CD4-positive, alpha-beta T cell treated with Interleukin-10 for 1 hour (primary cell): ENCODE measurements at places on chromosomes 11 and 22.
A peak's percentile ranks its signal among the peaks of the same experiment; 100 is the strongest.

DNA sequence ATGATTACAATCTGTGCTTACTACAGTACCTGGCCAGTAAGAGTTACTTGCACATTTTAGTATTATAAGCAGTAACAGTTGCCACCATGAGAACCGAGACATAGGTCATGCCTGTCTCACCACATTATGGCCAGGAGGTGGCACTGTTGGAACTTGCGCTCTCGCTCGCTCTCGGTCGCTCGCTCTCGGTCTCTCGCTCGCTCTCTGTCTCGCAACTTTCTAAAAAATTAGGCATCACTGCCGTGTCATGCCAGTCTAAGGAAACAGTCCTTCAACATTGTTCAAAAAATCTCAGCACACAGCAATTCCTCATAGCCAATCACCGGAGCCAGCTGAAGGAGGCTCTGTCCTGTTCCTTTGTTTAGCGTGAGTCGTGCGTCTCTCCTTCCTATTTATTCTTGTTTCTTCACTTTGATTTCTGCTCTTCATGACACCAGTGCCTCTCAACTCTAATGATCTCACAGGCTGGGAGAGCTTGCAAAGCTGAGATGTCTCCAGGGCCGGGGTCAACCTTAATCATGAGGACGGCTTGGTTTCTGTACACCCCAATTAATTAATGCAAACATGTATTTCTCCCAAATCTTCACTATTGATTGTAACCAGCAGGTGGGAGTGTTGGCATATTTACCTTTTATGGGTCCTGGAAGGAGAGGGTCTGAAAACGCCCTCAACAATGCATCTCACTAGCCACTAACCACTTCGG, 6.3 kb upstream of the ADAMTS8 start:
- DNase-seq, result peak; percentile 74

- no peak for DNase-seq
Measured at GRCh38 chr22:24303007-24303406, 32.4 kb downstream of the SPECC1L start.

GRCh38 chr11:119680541-119681360, 48.2 kb downstream of the NECTIN1 start:
- DNase-seq, result no peak

DNA sequence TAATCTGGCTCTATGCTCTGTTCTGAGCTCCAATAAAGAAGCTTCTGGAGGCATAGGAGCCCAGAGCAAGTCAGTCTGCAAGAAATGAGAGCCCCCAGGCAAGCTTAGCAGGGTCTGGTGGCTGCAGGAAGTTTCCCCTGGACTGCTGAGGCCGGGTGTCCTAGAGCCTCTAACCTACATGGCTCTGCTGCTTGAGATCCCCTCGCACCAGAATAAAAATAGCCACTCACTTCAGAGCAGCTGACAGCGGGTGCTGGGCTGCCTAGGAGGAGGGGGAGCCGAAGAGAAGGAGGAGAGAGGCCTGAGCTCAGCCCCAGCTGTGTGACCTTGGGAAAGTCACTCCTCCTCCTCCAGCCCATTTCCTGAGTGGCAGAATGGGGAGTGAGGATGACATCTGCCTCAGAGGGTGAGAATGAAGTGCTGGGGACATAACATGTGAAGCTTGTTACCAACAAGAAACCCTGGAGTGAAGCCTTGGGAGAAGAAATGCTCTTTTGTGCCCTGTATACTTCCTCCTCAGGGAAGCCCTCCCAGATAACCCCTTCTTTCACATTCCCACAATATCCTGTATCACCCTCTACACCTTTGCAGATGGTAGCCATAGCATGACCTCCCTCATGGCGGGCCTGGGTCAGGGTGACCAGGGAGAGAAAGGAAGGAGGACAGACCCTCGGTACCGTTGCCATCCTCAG, 3.6 kb upstream of the INPP5J start:
- DNase-seq, result no peak

DNA sequence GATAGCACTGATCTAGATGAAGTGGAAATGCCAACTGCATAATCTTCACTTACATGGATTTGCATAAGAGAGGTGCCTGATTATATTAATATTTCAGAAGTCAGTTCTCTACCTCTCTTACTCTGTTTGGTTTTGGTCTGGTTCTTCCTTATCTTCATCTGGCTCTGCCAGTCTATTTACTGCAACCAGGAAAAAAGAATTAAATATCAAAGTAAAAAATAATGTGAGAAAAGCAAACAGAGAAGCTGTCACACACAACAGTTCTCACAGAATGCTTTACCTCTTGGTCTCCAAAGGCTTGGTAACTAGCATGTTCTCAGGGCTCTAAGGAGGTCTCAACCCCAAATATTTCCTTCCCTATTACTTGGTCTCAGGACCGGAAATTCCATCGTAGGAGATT, 6.7 kb downstream of the VSIG10L2 start:
- no peak for DNase-seq

DNA sequence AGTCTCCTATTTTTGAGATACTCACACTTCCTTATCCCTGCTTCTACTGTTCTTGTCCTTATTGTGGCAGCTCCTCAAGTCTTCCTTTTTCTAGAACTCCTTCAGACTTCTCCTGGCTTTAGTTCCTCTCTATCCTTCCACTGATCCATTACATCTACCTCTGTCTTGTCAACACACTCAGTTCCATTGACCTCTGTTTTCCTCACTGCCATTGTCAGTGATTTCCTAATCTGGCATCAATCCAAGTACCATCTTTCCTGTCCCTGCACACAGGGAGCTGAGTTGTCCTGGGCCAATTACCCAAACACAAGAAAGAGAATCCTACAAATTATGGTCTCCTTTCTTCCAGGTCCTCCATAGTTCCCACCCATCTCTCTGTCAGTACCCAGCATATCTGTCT, 27.9 kb upstream of the RIC3 start:
- no peak for DNase-seq

GRCh38 chr11:60996381-60997138, 25.1 kb downstream of the CD6 start:
- no peak for DNase-seq

- DNase-seq, result no peak
Measured at GRCh38 chr11:45902452-45903380, 4.4 kb downstream of the FREY1 start.

DNA sequence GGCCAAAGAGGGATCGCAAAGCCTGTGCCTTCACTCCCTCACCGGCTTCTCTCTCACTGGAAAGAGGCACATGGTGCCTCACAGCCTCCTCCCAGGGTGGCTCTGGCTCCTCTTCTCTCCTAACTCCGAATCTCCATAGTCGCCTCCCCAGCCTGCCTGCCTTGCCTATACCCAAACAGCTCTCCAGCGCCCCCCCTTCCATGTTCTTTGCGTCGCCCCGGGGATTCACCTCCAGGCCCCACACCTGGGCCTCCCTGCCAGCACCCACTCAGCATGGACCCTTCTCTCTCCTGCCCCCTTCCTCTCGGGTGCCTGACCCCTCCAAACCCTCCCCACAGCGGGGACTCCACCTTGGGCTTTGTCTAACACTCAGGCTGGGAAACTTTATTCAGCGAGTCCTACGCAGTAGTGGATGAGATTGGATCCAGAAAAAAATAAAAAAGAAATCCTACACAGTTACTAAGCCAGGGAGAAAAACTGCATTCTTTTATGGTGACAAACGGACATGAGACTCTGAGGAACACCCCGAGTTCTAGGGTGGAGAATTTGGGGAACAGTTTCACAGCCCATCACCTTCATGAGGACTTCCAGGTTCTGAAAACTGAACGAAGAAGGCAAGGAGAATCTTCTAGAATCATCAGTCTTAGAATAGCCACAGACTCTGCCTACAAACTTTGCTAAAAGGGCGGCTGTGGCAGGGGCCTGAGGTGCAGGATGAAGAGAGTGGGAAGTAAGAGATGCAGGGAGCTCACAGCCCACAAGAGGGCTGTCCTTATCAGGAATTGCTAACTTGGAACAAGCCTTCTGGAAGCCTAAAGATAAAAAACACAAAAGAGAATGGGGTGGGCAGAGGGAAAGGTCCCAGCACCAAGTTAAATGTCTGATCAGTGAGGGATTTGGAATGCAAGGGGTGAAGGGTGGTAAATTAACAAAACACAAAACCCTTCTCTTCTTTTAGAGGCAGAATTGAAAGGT, 5.3 kb downstream of the PPM1F start:
- DNase-seq, result no peak

GRCh38 chr22:23500508-23501260, 79.4 kb downstream of the IGLL1 start:
- DNase-seq, result no peak

DNA sequence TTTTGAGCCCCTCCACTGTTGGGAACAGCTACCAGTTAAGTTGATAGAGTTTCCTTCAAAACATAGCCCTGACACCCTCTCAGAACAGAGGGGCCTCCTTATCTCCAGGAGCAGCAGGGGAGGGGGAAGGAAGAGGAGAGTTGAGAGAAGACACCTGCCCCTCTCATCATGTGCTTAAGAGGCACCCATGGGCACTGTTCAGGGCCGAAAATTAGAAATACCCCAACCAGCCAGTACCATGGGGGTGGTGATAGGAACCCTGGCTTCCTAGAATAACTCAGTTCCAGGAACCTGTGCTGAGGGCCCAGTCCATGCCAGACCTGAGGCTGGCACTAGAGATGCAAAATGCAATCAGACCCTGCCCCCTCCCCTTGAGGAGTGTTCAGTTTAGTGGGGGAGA, 9.3 kb upstream of the GDPD5 start:
- no peak for DNase-seq

DNA sequence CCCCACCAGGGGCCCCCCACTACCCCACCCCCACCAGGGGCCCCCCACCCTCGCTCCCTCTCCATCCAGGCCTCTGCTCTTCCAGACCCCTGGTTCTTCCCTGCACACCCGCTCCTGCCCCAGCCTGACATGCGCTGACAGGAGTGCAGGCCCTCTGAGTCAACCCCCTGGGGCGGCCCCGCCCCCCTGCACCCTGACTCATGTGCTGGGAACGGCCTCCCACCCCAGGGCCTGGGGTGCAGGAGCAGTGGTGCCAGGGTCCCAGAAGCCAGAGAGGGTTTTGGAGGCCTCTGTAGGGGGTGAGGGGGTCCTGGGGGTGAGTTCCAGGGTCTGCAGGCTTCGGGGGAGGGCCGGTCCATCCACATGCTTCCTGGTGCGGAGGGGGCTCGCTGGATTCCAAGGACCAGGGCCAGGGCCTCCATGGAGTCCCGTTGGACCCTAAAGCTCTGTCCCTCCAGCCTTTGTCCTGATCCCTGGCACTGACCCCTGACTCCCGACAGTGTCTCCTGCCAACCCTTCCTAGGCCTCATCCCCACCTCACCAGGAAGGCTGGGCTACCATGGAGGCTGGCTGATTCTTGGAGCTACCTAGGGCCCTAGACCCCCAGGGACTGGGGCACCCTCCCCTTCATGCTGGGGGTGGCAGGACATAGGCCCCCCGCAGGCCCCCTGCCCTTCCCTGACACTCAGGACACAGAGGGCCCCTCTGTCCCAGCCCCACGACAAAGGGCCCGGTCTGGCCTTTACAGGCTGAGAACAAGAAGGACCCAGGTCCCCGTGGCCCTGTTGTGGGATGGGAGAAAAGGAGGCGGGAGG, 583 bp upstream of the PKP3 start:
- DNase-seq, result no peak

DNA sequence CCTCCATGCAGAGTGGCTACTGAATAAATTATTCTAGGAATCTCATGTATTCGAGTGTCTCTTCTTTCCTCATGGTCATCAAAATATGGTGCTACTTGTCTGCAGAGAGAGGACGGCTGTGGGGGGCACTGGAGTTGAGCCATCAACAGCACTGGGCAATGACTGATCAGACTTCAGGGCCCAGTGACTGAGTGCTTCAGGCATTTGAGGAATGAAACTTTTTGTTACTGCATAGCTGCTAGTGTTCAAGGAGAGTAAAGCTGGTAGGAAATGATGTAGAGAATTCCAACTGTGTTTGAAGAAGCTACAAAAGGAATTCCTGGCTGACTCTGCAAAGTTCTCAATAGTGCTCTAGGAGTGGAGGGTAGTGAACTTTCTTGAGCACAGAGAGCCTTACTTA, 277.7 kb downstream of the CADM1 start:
- DNase-seq, result no peak

DNA sequence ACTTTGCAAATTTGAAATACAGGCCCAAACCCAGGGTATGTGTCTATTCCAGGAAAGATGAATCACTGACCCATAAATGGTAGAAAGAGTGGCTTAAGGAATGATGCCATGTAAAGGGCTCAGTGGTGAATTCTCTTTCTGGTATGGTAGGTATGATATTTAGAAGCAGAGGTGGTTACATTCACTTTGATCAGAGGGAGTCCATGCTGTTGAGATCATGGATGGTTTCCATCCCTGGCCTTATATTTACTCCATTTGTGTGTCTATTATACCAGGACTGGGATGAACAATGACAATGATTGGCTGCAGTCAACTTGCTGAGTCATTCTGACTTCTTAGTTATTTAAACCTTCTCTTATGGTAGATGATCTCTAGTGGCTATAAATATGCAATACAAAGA, 419.8 kb upstream of the LRRC4C start:
- DNase-seq, result no peak

- DNase-seq, result no peak
Measured at GRCh38 chr22:36831717-36832116, 14.9 kb upstream of the PVALB start.
